Stimulated activated CD8-positive, alpha-beta memory T cell treated with anti-CD3 and anti-CD28 coated beads, Interleukin-2, amount 100 ng/mL, for 1 hour (primary cell): ENCODE measurements at places on chromosomes 11 and 22.

DNA sequence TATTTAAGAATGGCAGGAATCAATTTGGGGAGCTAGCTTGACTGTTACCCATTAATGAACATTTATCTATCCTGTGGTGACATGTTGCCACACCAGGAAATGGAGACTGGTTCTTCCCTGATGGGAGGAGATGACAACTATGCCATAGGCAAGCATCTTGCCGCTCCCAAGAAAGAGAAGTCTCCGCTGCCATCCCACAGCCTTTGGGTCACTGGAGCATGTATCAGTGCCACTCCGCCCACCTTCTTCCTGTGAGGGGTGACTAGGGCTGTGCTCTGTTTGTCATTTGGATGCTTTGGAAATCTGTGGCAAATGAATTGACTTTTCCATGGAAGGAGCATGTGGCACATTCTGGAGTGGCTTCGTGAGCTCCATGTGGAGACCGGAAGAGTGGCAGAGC lies 6.5 kb downstream of the STIP1 start:
- no peak for DNase-seq

- DNase-seq, result no peak
Observed at GRCh38 chr11:37449146-37449545, 851.1 kb upstream of the RAG2 start.

DNA sequence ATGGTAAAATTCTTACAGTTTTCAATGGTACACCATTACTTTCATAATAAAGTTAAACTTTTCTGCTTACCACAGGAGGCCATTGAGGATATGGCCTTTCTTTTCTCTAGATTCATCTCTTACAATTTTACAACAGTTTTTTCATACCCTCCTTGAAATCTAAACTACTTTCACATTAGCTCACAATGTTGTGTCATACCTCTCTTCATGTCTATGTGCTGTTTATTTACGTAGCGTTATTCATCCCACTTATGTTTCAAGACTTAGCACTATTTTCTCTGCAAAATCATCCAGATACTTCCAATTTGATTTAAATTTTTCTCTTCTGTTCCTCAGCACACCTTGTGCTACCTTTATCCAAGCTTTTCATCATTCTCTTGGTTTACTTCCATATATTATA lies 123.3 kb downstream of the METTL15 start:
- DNase-seq, result no peak

DNA sequence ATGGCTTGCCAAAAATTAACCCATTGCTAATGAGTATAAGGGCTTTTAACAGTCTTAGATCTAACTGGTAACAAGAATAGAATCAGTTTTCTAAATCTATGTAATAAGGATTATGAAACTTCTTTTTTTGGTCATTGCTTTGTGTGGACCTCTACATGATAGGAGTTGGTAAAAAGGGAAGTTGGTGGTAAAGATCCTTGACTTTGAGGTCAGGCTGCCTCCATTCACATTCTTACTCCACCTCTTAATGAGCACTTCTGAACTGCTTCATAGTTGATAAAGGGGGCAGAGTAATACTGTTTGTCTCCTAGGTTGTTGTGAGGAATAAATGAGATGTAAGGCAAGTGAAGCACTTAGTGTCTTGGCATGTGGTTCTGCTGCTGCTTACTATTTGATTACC lies 10.6 kb downstream of the EIF3M start:
- DNase-seq, result no peak

GRCh38 chr11:75767228-75767572 lies 1.4 kb upstream of the DGAT2 start:
- no peak for DNase-seq

GRCh38 chr11:9170450-9170849 lies 79.1 kb upstream of the SCUBE2 start:
- no peak for DNase-seq

- no peak for DNase-seq
Observed at GRCh38 chr11:60610702-60611101, 88.7 kb upstream of the MS4A8 start.

DNA sequence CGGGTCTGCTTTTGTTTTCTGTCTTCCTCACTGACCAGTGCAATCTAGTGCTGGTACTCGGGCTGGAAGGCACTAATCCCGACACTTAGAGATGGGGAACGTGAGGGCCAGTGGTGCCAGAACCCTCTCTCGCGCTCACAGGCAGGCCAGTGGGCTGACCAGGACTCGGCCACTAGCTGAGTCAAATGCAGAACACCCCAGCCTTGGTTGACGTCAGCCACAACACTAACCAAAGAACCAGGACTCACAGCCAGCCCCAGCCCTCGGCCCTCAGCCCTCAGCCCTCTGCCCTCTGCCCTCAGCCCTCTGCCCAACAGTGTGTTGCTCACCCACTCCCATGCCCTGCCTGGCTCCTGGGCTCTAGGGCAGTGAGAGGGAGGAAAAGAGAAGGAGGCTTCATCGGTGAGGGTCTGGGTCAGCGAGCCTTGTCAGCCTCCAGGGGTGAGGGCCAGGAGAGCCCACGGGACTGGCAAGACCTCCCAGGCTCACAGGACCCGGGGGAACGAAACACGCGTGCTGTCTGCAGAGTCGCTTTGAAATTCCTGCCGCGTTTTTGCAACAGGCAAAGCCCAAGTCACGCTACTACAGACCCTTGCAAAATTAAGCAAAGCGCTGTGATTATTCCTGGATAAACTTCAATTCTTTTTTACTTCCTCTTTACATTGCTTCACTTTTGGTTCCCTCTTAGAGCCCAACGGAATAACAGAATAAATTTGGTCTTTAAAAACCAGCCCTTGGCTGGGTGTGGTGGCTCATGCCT lies 27.5 kb downstream of the KIAA0930 start:
- no peak for DNase-seq

DNA sequence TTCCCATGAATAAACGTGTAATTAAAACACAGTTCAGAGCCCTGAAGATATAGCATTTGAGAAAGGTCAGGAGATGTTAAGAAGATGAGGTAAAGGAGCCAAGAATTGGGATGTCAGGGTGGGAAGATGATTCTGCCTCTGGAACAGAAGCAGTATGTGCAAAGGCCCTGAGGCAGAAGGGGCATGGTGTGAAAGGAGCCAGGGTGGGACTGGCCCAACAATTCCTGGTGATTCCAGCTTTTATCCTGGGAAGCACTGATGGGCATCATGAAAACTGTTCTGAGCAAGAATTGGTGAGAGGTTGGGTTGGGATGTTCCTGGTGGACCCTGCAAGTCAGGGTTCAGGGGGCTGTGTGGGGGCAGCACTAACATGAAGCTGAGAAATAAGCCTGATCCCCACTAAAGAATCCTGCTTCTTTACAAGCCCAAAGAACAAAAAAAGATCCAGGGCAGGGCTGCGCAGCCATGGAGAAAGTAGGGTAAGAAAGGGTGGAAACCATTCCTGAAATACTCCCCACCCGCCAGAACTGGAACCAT lies 2.5 kb upstream of the FXYD6 start:
- DNase-seq, result no peak

DNA sequence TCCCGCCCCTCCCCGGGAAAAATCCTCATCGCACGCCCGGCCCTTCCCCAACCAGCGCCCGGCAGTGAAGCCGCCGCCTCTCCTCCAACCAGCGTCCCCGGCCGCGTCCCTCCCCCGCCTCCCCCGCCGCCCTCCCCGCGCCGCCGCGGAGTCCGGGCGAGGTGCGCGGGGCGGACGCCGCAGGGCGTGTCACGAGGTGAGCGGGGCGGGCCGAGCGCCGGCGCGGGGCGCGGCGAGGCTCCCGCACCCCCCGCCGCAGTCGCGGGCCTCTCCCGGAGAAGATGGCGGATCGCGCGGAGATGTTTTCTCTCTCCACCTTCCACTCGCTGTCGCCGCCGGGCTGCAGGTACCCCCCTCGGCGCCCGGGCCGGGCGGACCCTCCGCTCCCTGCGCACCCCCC lies at the start of gene MAPK8IP2:
Gene MAPK8IP2 (plus strand): TSS at position 256 of the 400 bp plus-strand sequence. CDS start 26 bp downstream, at position 282.
- no peak for DNase-seq
